ENCODE measurements at places on chromosomes 12 and 14.

GRCh38 chr12:113142173-113142885, 6.8 kb upstream of the RASAL1 start:
- DNase-seq = no peak

GRCh38 chr12:88538250-88538649, 42.0 kb downstream of the KITLG start:
- no peak for DNase-seq

DNA sequence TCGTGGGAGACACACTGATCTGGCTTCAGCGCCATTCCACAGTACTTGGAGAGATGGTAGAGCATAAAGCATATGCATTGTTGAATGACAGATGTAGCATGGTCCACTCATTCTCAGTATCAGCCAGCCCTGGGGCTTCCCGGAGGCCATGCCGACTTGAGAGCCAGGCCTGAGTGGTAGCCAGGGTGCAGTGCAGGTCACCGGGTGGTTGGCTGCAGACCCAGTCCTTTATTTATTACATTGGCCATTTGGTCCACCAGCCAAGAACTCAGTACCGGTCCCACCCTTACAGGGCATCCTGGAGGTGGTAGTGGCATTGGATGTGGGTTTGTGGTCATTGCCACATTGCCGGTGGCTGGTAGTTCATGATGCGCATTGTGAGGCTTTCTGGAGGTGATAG, 121.6 kb upstream of the RTL1 start:
- no peak for DNase-seq

GRCh38 chr12:96237465-96238077, 43.4 kb downstream of the ELK3 start:
- peak; percentile 55 for DNase-seq

DNA sequence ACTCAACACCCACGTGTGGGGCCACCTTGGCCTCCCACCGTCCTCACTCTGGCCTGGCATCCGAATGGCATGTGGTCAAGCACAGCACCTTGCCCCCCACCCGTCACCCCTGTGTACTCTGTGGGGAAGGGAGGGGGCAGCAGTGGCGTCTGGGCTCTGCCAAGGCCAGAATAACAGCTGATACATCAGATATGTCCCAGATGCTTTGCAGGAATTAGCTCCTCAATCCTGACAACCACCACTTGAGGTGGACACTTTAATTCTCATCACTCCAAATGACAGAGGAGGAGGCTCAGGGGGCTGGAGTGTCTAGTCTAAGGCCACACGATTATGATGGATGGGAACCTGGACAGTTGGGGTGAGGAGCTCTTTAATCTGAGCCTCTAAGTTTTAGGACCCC, 1.7 kb upstream of the KRT80 start:
- DNase-seq = no peak

All from activated naive CD8-positive, alpha-beta T cell treated with anti-CD3 and anti-CD28 coated beads for 36 hours (primary cell).